ENCODE measurements at places on chromosomes 4 and X.

GRCh38 chrX:103716962-103717361 lies 6.3 kb downstream of the TMEM31 start:
- DNase-seq = no peak

DNA sequence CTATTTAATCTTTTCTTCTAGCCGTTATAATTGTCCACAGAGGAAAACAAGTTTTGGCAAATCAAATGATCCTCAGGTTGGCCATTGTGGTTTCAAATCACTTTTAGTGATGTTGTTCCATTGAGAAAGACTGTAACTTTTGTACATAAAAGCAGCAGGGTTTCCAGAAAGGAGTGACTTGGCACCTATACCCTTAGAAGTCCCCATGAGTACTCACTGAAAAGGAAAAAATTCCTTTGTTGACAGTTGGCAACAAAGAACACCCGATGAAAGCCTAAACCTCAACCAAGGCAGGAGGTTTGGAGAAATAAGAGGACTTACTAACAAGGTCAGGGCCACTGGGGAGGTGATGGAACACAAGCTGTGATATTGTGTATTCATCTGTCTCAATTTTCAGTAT lies 474.4 kb downstream of the RAPGEF2 start:
- DNase-seq = peak; percentile 67

GRCh38 chr4:173508386-173509035 lies 21.5 kb downstream of the HAND2 start:
- no peak for DNase-seq

GRCh38 chr4:80005863-80006262 lies 67.2 kb downstream of the ANTXR2 start:
- DNase-seq = no peak

- DNase-seq = no peak
Observed at GRCh38 chr4:156173937-156174336, 220.3 kb upstream of the CTSO start.

DNA sequence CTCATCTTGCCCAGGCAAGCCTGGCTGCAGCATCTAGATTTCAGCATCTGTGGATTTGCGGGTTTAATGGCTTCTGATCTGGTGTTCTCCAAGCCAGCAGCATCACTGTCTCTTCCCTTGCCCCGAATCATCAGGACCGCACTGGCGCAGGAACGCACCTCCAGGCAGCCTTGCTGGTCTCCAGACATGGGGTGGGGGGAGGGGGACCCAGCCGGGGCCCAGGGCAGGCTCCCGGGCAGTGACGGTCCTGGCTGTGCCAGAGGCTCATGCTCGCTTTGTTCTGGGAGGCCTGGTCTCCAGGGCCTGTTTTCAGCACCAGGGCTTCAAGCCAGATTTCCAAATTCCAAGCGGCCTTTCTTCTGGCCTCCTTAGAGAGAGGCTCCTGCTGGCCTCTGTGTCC lies 4.9 kb downstream of the CFAP99 start:
- no peak for DNase-seq

GRCh38 chr4:114691865-114692264 lies 93.3 kb downstream of the UGT8 start:
- DNase-seq = no peak

GRCh38 chrX:50456712-50457484 lies 13.7 kb downstream of the DGKK start:
- DNase-seq = no peak

GRCh38 chr4:87570290-87570805 lies 38.0 kb upstream of the DSPP start:
- DNase-seq = no peak

- DNase-seq = no peak
Observed at GRCh38 chrX:137428766-137429591, 136.9 kb upstream of the ZIC3 start.

GRCh38 chr4:143389579-143390195 lies 53.0 kb downstream of the GAB1 start:
- DNase-seq = no peak

- DNase-seq = peak; percentile 73
Observed at GRCh38 chr4:2462218-2462991, 6.5 kb upstream of the RNF4 start.

- no peak for DNase-seq
Observed at GRCh38 chrX:109826954-109827708, 94.1 kb upstream of the ACSL4 start.

DNA sequence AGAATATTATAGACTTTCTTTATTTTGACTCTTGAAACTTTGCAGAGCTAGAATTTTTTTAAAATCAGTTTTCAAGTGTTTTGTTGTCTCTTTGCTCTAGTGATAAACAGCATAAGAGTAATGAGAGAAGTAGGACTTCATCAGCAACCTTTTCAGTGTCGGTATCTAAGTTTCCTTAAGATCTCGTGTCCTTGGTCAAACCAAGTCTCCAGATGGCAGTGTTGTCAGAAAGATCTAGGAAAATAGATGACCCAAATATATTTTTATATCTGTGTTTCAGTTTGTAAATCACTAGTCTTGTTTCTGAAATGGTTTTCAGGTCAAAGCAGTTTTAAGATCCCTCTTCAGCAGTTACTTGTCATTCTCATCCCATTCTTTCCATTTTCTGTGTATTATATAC lies 438.3 kb downstream of the RAPGEF2 start:
- DNase-seq = no peak

DNA sequence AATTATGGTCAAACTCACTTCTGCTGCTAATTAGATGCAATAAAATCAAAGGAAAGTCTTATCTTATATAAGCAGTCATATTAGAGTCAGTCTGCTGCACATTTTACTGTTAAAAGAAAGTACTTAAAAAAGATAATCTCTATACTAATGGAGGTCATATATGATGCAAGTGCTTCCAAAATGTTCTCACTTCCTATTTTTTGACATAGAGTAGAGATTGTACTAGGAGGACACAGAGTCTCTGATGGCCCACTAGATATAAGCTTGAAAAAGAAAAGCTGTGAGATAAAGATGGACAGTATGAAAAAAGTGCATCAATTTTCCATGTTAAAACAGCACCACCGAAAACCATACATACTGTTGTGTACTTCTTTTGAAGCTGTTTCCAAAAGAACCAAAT lies 196.9 kb downstream of the KLHL13 start:
- no peak for DNase-seq

DNA sequence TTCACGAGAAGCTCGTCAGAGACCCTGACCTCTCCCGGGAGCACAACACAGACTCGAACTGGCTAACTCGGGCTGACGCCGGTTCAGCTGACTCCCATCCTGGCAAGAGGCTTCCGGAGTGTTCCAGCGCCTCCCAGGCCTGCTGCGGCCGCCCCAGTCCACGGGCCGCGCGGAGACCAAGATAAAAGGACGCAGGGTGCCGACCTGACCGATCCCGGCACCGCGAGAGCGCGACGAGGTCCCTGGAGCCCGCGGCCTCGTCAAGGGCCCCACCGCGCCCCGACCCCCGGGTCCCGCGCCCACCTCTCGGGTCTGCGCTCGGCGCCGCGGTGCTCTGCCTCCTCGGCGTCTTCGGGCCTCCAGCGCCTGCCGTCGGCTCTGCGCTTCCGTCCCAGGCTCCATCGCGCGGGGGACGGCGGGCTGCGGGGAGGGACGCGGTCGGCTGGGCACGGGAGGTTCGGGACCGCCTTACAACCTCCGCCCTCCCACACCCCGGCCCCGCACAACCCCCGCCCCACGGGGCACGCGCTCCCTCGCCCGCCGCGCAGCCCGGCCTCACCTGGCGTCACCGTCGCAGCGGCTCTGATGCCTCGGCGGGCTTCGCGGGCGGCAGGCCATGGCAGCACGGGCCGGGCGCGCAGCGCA lies 426 bp downstream of the SLBP start:
- no peak for DNase-seq

DNA sequence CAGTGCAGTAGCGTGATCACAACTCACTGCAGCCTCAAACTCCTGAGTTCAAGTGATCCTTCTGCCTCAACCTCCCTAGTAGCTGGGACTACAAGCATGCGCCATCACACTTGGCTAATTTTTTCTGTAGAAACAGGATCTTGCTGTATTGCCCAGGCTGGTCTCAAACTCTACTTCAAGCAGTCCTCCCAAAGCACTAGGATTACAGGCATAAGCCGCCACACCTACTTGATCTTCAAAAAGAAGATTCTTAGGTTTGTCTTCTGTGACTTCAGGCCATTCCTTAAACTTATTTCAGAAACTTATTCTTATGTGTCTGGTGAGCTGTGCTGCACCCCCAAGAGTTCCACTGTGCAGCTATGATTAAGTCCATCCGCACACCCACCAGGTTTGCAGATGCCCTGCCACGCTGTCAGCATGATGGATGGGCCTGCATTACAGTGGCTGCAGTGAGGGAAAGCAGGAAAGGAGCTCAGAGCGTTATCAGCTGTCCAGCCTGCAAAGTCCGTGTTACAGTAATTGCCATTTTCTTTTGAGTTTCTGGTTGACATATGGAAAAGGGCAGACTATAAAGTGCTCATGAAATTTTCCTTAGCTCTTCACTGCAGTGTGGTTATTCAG lies 146.6 kb downstream of the AASDH start:
- no peak for DNase-seq

DNA sequence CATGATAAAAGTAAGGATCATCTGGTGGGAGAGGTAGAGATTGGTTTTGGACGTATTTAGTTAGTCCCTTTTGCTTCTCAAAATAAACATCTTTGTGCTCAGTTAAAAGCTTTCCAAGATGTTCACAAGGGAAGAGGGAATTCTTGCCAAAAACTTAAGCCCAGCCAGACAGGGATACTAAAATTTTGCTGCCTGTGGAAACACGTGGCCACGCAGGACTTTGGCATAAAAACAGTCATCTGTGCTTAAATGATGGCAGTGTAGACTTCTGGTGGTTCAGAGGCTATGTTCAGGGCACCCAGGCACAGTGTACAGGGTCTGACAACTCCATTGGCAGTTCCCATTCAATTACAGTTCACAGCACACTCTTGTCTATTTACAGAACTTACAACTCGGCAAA lies 93.2 kb upstream of the JADE1 start:
- no peak for DNase-seq

GRCh38 chrX:40685362-40685918 lies 38.1 kb upstream of the CXorf38 start:
- no peak for DNase-seq

GRCh38 chr4:138445098-138445497 lies 202.9 kb upstream of the SLC7A11 start:
- DNase-seq = no peak

- peak; percentile 10 for DNase-seq
Observed at GRCh38 chr4:6493658-6494304, 21.4 kb upstream of the PPP2R2C start.

DNA sequence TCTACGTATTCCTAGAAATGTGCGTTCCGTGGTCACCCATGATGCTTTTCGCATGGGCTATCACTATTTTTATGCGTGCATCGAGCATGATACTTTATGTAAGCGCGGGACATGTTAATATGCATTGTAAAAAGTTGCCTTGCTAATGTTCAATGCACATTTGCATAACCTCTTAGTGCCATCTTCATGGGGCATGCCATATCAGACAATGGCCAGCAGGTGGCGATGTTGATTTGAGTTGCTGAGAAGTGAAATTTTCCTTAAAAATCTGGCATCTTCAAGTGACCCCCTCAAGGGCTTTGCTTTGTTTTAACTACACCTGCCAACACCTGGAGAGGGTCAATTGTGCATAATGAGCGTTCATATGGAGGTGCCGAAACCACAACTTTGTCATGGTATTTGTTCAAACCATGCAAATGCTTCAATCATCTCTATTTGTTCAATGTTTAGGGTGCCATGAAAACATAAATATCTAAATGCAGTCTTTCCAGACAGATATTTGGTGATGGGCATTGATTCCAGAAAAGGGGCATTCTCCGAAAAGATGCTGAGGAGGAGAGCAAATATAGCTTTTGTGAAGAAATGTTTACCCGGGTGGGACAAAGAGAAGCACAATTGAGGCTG lies 833.9 kb upstream of the PRKX start:
- peak; percentile 2 for DNase-seq

DNA sequence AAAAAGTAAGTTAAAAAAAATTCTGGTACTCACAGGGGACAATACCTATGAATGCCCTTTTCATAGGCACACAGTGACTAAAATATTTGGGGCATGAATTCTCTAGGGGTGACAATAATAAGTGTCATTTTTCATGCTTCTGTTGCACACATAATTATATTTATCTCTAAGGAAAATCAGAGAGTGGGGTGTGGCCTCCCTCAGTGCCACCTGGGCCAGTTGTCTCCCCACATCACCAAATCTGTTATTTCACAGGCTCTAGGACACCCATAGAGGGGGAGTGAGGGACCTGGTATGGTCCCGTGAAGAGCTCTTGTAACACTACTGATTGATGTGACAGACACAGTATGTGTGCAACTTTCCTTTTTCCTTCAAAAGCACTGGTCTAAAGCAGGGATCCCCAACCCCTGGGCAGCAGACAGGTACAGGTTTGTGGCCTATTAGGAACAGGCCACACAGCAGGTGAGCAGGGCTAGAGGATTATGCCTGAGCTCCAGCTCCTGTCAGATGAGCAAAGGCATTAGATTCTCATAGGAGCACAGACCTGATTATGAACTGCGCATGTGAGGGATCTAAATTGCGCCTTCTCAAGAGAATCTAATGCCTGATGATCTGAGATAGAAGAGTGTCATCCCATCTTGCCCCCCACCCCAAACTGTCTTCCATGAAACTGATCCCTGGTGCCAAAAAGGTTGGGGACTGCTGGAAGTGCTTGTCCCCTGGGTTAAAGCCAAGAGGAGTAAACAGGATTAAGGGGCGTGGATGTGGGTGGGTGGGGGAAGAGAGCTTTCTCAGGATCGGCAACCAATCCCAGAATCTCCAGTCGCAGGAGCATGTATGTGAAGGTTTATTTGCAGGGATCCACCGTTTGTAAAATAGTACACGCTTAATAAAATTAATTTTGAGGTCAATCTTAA lies 856 bp downstream of the SLC9B1 start:
- DNase-seq = no peak

GRCh38 chr4:185186769-185187168 lies 17.0 kb downstream of the CFAP97 start:
- DNase-seq = no peak

- DNase-seq = peak; percentile 38
Observed at GRCh38 chr4:168515222-168516011, 18.6 kb downstream of the PALLD start.

GRCh38 chrX:111035256-111035655 lies 60.7 kb upstream of the PAK3 start:
- no peak for DNase-seq

- DNase-seq = no peak
Observed at GRCh38 chrX:153889123-153889522, 3.1 kb upstream of the L1CAM start.

DNA sequence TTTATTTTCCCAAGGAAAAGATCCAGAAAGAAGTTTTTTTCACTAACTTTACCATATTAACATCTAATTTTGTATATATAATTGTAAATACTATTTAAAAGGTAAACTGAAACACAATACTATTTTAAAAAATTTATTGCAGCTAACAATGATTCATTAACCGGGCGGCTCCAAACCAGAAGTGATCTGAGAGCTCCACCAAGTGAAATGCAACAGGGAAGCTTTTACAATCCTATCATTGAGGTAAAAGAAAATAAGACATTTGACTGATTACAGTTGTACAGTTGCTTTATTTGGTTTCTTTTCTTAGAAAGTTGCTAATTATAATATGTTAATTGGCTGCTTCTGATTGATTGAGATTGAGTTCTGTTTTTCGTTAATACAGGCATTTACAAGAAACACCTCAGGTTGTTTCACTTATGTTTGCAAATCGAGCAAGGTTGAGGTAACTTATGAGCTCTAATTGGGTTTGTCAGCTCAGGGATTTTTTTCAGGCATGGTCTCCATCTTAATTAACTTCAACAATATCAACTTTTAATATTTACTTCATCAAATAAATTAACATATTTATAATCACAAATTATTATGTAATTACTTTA lies 220.2 kb upstream of the UGT8 start:
- no peak for DNase-seq

GRCh38 chr4:90002441-90003062 lies 107.9 kb downstream of the MMRN1 start:
- DNase-seq = peak; percentile 63
